Aortic smooth muscle cell (primary cell): ENCODE measurements at places on chromosomes 3 and 15. TPM values are rescaled to one million over a fixed set of nuclear protein-coding genes. Genes with fewer than 3 reads are reported as not detected.

Gene ADAMTS7
- total RNA-seq, result 8.7 and 24.1 TPM in 2 replicates

Gene PRICKLE2
- 20.2 and 21.8 TPM in 2 replicates for total RNA-seq

Gene ARRDC4
- 4.4 and 5.2 TPM in 2 replicates for total RNA-seq

Gene LRRIQ4
- total RNA-seq, result 0.06 TPM in 1 of 2 replicates, not detected in the other

Gene IGDCC3
- not detected in 2 replicates for total RNA-seq

Gene SEMA7A
- total RNA-seq, result 0.87 and 1.5 TPM in 2 replicates

Gene ALPK3
- total RNA-seq, result 1.1 and 2.6 TPM in 2 replicates
